ENCODE measurements at places on chromosomes 4 and X.

DNA sequence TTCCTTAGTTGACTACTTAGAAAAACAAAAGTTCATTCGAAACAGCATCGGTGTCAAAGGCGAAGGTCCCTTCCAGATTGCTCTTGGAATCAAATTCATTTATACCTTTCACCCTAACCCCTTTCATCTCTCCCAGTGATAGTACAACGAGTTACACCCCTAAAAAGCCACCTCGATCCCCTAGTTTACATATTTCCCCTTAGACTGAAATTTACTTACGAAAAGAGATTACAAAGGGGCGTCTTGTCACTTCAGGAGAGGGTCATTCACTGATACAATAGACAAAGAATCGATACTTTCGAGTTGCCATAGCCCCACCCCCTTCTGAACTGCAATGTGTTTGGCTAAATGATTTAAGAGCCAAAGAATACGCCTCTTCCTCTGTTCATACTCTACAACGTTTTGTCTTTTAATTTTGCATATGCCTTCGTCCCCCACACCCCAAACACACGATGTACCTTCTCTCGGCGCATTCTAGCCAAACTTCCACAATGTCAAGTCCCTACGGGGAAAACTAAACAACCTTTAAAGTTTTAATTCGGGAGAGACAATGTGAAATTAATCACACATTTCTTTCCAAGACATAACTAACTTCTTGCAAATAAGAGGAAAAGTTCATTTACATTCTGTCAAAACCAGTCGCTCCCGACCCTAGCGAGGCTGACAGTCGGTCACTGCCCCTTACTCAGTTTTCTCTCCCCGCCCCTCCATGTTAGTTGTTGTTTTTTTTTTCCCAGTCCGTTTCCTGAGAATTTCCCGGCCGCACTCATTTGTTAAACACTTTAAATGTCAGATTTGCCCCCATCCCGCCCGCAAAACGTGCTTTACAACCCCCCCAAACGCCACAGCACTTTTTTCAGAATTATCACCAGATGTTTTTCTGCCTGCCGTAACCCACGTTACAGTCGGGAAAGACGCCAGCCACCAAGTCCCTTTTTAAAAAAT is 88.6 kb downstream of the HPRT1 start:
- no peak for DNase-seq

DNA sequence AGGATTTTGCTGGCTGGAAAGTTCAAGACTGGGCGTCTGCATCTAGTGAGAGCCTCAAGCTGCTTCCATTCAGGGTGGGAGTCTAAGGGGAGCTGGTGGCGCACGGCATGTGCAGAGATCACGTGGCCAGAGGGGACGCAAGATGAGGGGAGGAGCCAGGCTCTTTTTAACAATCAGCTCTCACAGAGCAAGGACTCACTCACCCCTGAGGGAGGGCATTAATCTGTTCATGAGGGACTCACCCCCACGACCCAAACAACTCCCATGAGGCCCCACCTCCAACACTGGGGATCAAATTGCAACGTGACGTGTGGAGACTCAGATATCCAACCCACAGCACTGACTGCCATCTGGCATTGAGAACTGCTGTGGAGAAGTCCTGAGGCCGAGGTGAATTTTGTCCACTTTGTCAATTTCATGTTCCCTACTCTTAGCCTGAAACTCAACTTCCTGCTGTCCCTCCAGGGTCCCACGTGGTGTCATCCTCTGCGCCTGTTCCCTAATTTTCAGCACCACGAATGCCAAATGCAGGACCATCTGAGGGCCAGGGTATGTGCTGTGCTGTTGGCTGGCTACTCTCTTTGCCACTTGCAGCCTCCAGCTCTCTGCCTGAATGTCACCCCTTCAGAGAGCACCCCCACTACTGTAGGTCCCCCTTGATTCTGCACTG is 5.6 kb downstream of the ZFP92 start:
- no peak for DNase-seq

GRCh38 chrX:47515941-47516665 is 33.1 kb upstream of the ZNF41 start:
- DNase-seq = no peak

GRCh38 chr4:95181243-95181995 is 367.4 kb downstream of the UNC5C start:
- no peak for DNase-seq

GRCh38 chr4:48436318-48436717 is 46.8 kb upstream of the SLC10A4 start:
- no peak for DNase-seq

DNA sequence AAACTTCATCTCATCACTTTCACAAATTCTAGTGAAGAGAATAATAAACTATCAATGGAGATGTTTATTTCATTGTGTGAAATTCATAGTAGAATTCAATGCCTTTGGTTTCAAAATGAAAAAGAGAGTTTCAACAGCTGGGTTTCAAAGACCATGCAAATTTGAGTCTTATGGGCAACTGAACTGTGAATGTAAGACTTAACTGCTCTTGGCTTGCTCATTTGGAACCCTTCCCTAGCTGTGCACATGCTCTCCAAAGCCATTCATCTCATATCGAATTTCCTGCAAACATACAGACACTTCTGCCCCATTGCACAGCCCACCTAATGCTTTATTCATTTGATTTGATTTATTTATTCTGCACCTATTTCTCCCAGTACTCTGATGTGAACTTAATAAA is 154.5 kb downstream of the GRXCR1 start:
- DNase-seq = no peak

- DNase-seq = no peak
These were observed 17.2 kb downstream of the GPR174 start for GRCh38 chrX:79161655-79162054.

GRCh38 chr4:7663075-7663541 is 228.4 kb upstream of the PSAPL1 start:
- DNase-seq = no peak

- no peak for DNase-seq
These were observed 37.3 kb upstream of the SPANXN2 start for GRCh38 chrX:143757887-143758286.

DNA sequence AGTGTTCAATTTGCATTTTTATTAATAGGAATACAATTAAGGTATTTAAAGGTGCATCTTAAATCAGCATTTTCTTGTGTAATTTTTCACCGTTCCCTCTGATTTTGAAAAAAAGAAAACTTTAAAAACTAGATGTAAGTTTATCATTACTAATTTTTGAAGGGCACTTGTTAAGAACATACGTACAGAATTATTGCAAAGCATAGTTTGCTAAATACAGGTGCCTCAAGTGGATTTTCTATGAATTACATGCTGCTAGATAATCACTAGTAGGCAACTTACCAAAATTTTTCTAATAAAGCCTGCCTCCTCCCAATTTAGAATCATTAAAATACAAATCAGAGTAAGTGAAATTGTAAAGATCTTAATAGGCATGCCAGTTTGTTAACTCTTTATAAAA is 8.5 kb downstream of the CNKSR2 start:
- no peak for DNase-seq

GRCh38 chr4:110753466-110753865 is 130.6 kb upstream of the PITX2 start:
- no peak for DNase-seq

- no peak for DNase-seq
These were observed 121.2 kb upstream of the TLL1 start for GRCh38 chr4:165751882-165752281.

- no peak for DNase-seq
These were observed 136.2 kb downstream of the PPP3CA start for GRCh38 chr4:101211146-101211553.

GRCh38 chr4:38266616-38267015 is 306.4 kb downstream of the PTTG2 start:
- DNase-seq = no peak

DNA sequence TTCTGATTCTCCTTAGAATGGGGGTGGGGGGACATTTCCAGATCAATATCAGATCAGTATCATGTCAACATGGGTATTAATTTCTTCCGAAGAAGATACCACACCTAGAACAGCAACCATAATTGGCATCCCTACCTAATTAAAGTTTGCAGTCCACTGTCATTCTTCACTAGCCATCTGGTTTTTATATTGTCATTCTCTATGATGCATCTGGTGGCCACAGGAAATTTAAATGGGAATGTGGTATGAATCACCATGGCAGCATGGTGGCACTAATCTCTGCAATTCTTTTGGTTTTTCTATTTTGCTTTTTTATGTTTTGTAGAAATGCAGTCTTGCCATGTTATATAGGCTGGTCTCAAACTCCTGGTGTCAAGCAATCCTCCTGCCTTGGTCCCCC is 16.6 kb upstream of the UBE2D3 start:
- no peak for DNase-seq

GRCh38 chr4:129377131-129377845 is 281.3 kb downstream of the C4orf33 start:
- no peak for DNase-seq

DNA sequence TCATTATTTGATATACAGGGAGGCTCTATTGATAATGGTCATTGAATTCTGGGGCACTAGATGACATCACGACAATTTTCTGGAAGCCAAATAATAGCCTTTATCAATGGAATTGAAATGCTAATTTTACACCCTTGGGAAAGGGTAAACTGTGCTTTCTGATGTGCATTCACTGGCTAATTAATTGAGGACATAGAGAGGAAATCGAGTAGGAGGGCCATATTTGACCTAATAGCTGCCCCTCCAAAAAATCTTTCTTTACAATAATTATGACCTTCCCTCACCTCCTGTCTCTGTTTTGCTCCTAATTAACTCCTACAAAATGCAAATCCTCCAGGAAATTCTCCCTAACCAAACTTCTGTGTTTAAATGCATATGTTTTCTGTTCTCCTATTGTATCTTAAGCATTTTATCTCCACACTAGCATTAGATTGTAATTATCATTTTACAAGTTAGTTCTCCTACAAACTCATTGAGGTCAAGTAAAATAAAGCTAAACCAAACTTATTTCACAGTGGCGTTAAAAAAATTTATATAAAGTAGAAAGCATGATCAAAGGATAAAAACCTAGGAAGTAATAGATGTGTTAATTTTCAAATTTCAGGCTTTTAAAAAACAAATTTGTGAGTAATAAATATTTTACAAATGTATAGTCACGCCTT is 1414.0 kb upstream of the AGA start:
- DNase-seq = no peak

DNA sequence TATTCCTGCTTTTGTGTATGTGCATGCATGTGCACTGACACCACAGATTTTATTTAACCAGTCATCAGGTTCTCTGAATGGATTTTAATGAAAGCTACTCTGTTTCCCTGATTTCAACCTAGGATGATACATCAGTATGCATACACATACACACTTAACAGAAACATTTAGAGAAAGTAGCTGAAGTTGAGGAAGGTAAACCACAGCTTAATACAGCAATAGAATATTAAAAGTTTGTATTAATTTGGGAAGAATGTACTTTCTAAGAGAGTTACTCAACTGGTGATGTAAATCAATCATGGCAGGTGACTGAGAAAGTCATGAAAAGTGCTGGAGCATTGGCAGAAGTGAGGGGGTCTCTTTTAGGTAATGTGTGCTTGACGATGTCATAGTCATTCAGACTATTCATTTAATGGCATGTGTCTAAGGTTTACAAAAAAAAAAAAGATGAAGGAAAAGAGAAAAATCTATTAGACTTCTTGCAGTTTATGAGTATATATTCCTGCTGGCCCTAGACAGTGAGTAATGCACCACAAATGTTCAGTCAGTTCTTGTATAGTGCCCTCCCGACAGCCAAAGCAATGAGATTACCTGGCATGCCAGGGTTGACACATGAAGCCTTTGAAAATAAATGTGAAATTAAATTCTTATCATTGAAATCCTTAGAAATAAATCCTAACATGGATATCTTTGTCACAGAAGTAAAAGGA is 187.6 kb downstream of the RAPGEF2 start:
- DNase-seq = no peak

DNA sequence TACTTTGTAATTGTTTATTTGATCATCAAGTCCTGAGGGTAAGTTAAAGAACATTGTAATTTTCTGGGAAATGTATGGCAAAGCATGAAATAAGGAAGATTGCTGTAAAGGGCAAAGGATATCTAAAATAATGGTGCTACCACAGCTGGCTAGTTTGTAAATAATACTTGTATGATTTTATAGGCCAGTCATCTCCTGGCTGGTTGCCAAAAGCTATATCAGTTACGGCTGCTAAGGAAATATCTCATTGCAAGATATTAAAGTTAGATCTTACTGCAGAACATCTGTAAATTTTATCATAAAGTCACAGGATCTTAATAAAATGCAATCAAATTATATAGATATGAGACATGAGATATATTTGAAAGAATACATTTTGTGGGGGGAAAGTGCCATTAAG is 150.8 kb upstream of the CXCL13 start:
- DNase-seq = no peak

- no peak for DNase-seq
These were observed 11.3 kb upstream of the RBMXL3 start for GRCh38 chrX:115177932-115178331.

DNA sequence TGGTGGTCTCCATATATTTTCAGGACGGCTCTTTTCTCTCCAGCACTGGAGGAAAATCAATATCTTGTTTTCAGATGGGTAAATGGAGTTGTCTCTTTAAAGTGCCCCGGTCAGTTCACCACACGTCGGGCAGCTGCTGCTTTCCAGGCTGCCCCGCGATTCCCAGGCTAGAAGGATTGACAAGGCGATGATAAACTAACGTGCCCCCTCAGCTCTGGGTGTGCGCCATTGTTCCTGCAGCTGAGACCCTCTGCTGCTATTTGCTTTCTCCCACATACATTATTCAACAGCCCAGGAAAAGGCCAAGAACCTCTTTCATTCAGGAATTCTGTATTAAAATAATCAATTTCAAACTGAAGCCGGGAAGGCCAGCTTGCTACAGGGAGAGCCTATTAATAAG is 254.5 kb downstream of the SOX3 start:
- DNase-seq = no peak

- no peak for DNase-seq
These were observed 2.6 kb downstream of the PHKA2 start for GRCh38 chrX:18981124-18981807.

GRCh38 chr4:185398618-185399017 is 2.0 kb downstream of the ANKRD37 start:
- no peak for DNase-seq

- DNase-seq = no peak
These were observed 6.6 kb upstream of the PRRG3 start for GRCh38 chrX:151688695-151689094.

- no peak for DNase-seq
These were observed 270.8 kb downstream of the MAPK10 start for GRCh38 chr4:86089053-86089452.

DNA sequence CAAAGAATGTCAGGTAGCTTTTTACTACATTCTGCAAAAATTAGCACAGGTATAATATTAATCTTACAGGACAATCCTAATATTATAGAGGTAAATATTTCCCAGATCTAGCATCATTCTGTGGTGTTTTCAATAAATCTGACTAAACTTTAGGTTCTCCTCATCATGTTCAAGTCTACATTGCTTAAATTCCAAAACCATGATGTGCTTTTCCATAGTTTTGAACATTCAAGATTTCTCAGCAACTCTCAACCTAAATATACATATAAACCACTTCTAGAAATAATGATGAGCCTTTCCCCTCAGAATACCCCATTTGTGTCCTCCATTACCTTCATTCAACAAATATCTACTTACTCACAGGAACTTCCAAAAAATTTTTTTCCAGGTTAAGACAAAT is 23.1 kb downstream of the EIF4E start:
- DNase-seq = no peak
